AG09309 (cell line): ENCODE measurements at places on chromosomes 4 and X.

DNA sequence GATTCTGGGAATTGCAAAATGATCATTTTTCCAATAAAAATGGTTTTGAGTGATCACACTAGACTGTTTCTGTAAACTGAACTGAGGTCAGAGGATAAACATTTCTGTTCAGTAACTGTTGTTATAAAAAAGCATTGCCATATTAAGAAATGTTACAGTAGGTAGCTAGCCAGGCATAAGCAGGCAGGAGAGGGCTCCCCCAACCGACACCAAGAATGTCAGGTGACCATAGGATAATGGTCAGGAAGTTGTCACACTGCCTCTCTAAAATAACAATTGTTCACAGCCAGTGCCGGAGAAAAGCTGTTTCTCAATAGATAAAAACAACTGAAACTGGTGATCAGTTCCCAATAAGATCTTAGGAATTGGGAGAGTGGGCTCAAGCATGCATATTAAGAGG, 306.2 kb upstream of the SLIT2 start:
- no peak for DNase-seq

GRCh38 chrX:17500145-17500579, 125.2 kb downstream of the NHS start:
- peak; percentile 50 for DNase-seq

DNA sequence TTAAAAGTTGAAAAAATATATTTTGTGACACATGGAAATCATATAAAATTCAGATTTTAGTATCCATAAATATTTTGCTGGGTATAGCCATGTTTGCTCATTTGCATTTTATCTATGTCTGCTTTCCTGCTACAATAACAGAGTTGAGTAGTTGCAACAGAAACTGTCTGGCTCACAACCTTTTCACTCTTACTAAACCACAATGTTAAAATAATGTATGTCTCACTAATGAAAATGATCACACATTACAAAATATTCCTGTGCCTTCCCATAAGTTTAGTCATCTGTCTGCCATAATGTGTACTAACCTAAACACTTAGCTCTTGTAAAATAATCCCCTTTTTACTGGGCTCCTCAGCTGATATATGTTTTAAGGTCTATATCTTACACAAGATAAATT, 174.0 kb upstream of the PRPS2 start:
- no peak for DNase-seq

- DNase-seq, result no peak
These were observed 16.8 kb downstream of the ARHGAP6 start for GRCh38 chrX:11648705-11649519.

DNA sequence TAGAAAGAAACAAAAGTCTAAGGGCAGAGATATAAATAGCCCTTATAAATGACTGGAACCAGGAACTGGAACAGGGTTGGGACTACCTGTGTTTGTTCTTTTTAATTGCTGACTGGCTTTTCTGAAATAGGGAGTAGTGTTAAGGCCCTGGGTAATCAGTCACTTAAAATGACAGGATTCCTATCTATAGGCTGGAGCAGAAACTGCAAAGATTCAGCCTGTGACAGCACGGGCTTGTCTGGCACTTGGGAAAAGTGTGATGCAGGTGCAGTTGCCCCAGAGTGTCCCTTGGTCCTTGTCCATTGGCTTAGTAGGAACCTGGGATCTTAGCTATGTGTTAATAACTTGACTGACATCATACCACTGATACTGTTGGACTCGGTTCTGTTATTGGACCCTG, 14.7 kb upstream of the PLAC8 start:
- no peak for DNase-seq

GRCh38 chr4:128225148-128225547, 62.5 kb downstream of the PGRMC2 start:
- DNase-seq, result no peak

DNA sequence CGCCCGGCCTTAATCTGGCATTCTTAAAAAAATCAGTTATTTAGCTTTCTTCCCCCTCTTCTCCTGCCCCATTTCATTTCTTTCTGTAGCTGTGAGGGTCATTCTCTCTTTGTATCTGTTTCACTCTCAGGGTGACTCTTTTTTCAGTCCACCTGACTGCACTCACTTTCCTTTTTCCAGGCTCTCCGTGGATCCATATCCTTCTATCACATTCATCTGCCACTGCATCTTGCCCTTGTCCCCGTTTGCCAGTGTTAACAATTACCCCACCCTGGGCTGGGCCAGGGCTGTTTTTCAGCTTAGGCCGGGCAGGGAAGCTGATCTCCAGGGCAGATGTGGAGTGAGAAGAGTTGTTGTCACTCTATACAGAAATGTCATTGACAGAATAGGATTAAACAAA, 7.7 kb downstream of the FHL1 start:
- no peak for DNase-seq

GRCh38 chr4:61505773-61506685, 305.9 kb downstream of the ADGRL3 start:
- no peak for DNase-seq

DNA sequence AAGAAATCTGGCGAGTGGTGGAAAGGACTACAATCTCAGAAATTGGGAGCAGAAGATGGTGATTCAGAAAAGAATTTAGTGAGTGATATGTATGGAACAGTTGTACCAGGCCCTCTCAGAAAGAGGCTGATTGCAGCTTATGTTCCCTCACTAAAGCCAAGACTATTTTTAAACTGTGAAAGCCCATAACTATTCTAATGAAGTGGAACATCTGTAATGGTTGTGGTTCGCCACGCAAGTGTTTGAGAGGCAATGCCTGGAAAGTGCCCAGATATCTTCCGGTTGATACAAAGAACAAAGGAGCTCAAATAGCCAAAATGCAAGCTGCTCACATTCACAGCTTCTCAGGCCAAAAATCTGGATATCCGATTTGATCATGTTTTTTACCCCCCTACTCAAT, 1250.7 kb downstream of the RAPGEF2 start:
- no peak for DNase-seq

GRCh38 chrX:367866-368265, 18.8 kb downstream of the PPP2R3B start:
- no peak for DNase-seq

DNA sequence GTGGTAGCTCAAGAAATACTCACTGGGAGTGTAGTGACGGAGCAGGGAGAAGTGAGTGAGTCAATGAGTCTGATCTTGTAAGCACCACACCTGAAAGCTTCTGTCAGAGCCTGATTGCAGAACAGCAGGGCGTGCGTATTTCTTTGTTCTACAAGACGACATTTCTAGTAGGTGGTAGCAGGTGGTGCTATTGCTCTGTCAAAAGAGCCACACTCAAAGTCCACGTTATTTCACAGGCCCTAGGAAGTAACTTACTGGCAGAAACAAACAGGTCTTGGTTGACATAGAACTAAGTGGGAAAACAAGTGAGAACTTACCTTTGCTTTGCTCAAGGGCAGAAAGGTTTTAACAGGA, 46.4 kb upstream of the SPRY1 start:
- no peak for DNase-seq

DNA sequence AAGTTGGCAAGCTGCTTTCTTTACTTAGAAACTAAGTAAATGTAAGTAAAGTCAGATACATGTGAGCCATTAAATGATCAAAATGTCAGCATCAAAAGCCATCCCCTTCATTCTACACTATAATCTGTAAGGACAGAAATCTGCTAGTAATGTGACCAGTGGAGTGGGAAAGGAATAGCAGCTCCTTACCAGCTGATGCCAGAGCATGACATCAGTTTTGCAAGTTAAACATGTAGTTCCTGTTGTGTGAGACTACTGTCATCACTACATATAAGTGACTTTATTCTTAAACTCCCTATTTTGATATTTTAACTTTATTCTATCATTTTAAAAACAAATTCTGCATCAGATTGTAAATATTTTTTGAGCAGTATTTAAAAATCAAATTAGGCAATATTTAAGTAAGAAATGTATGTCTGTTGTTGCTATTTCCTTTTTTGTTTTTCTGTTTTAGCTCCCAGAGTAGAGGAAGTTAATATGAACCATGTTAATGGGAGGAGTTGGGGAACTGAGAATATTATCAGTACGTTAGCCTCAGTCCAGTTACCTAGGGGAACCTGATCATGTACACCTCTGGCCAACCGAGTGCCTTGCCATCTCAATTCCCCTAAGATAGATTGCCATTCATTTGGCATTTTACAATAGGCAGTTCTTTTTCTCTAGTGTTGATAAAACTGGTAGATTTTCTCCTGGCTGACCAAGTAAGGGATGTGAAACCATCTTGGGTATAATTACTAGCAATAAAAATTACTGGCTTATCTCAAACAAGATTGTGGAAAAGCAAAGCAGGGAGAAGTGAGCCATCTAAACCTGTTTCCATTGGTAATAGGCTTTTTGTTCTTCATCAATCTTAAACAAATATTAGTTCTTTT, 34.7 kb downstream of the CCNI start:
- DNase-seq, result no peak

GRCh38 chr4:74858921-74859562, 64.7 kb upstream of the BTC start:
- DNase-seq, result no peak

GRCh38 chr4:37936889-37937498, 23.2 kb upstream of the PTTG2 start:
- no peak for DNase-seq

DNA sequence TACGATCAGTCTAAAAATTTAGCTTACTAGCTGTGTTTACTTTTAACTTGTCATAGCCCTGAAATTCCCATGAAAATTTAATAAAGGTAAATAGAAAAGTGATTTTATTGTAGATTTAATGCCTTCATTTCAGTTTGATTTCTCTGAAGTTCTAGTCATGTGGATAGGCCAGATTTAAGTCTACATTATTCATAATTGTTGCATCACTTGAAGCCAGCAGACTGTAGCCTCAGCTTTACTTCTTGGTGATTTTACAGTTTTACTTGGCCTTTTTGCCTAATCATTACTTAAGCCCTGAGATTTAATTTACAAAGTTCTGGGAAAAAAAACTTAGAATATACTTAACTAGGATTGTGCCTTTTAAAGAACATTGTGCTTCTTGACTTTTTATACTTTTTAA, 73.5 kb upstream of the FHDC1 start:
- no peak for DNase-seq

- DNase-seq, result no peak
These were observed 197.1 kb downstream of the SPRY1 start for GRCh38 chr4:123593655-123594054.

- DNase-seq, result no peak
These were observed 2466.9 kb downstream of the PCDH7 start for GRCh38 chr4:33187035-33187434.

DNA sequence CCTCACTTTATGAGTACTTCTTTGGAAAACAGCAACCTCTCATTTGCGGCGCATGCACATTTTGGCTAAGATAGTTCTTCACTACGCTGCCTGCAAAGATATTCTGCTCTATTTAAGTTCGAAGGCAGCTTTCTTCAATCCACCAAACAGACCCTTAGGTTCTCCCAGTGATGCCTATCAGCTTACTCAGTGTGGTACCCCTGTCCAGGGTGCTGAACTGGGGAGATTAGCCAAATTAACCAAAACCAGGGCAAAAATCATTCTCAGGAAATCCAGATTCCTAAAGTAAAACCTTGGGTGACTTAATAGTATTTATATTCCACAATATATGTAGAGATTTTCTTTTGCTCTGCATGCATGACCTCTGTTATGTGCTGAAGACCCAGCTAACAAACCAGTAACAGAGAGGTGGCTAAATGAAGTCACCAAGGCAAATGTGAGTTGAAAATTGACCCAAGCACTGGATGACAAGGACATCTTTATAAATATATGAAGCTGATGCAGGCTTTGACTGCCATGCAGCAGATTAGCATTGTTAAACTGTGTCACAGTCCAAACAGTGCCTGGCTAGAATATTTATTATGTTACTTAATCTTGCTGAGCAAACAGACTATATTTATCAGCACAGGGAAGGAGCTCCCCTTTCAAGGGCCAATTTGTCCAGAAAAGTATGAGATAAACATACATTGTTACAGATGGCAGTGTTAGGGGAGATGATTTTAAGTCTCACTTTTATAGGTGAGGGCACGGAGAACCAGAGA, 418.2 kb downstream of the STIM2 start:
- DNase-seq, result peak; percentile 10

DNA sequence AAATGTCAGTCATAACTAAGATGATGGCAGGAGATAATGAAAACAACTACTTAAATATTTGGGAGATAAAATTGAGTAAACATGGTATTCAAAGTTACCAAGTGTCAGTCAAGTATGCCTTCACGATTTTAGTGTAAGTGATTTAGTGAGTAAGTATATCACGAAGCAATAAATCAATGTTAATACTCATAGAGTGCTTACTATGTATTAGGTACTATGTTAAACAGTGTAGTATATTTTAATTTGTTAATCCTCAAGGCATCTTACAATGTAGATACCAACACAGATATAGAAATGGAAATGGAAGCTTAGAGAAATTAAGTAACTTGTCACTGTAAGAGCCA, 59.6 kb downstream of the ANXA3 start:
- no peak for DNase-seq

- no peak for DNase-seq
These were observed 602.9 kb upstream of the HTR2C start for GRCh38 chrX:113980953-113981352.

DNA sequence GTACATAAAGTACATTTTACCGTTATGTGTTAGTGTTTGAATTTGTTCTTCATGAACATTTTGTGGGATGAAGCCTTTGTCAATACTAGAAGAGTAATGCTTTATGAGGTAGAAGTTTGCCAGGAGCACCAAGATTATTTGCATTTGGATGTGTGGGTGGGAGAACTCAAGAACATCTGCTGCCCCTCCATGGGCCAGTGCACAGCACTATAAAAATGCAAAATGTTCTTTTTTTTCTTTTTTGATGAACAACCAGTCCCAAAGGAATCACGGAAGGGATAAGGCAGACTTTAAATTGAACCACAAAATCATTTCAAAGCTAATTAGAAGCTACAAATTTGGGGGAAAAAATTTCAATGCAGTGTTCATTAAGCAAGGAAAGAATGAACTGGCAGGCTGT, 300.3 kb upstream of the NWD2 start:
- DNase-seq, result no peak

- no peak for DNase-seq
These were observed 92.4 kb upstream of the SMIM10 start for GRCh38 chrX:134898440-134898839.

DNA sequence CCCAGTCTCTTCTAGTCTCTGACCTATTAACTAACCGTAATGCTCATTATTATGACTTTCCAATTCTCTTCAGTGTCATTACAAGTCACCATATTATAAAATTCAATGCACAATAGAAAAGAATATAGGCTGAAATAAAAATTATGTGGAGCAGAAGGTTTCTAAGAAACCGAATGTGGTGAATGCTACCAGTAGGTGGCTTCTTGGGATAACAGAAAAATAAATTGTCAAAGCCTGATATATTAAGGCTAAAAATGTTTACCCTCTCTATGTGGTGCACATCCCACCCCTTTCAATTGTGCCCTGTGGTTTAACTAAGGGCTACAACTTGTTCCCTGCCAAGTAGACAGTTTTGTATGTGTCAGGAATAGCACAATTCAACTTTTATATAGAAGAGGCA, 624.6 kb upstream of the TECRL start:
- no peak for DNase-seq

- no peak for DNase-seq
These were observed 36.7 kb upstream of the CABS1 start for GRCh38 chr4:70298051-70298450.

DNA sequence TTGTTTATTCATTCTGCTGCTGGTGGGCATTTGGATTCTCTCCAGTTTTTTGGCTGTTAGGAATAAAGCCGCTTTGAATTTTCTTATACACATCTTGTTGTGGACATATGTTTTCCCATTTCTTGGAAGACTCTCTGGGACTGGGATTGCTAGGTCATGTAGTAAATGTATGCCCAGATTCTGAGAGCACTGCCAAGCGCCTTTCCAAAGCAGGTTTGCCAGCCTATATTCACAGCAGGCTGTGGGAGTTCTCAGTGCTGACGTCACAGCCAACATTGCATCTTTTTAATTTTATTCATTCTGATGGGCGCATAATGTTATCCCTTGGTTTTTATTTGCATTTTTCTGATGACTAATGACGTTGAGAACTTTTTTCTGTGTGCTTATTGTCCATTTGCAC, 24.1 kb downstream of the TMEM271 start:
- no peak for DNase-seq
